ENCODE measurements at places on chromosomes 16 and 17. TPM values are rescaled to one million over a fixed set of nuclear protein-coding genes. Genes with fewer than 3 reads are reported as not detected.

- DNase-seq, result no peak
These were observed 23.5 kb downstream of the TXNDC11 start for GRCh38 chr16:11719171-11719570.

DNA sequence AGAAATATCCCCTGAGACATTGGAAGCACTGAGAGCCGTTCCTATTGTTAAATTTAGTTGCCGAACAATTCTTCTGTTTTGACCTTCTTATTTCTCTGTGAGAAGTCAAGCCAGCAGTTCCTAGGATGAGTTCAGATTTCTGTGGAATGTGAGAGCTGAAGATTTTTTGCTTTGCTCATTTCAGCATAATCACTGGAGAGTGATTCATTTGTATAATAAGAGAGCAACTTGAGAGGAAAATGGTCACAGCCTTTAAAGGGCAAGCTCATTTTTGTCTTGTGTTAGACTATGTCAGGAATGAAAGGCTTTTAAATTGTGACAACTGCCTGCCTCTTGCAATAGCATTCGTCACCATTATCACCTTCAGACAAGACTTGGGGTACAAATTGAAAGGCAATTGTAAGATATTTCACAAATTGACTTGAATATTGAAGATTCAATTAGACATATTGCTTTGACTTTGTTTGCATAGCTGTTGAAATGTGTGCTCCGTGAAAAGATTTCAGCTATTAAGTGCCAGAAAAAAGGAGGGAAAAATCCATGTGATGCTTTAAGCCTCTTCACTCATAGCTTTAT, 900.0 kb upstream of the GOT2 start:
- DNase-seq, result no peak

Gene SRL
- total RNA-seq, result 1.9 TPM

Gene GUCY2D
- total RNA-seq, result 1.1 TPM

Gene RHBDL1
- 4.3 TPM for total RNA-seq

Gene ZNF646
- total RNA-seq, result 18.1 TPM

GRCh38 chr17:32266389-32267301, 1.0 kb downstream of the RHBDL3 start:
- DNase-seq, result peak; percentile 78

DNA sequence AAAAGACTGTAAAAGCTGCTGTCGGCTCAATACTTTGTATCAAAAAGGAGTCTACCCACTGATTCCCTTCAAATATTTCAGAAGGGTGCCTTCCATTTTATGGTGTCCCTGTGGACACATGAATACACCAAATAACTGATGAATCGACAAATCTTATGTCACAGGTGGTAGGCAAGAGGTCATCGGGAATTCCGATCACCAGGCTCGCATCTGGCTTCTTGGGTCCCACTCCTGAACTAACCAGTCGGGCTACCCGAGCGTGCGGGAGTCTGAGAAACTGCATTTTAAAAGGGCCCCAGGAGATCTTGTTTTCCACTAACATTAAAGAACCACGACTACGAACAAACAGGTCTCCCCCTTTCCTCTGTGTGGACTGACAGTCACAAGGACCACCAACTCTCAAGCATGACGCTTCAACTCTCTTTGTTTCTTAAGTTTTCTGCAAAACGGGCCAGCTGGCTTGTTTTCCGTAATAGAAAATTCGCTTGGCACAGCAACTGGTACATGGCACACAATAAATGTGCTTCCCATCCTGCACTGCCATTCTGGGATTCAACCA, 873 bp downstream of the PSME3IP1 start:
- no peak for DNase-seq

DNA sequence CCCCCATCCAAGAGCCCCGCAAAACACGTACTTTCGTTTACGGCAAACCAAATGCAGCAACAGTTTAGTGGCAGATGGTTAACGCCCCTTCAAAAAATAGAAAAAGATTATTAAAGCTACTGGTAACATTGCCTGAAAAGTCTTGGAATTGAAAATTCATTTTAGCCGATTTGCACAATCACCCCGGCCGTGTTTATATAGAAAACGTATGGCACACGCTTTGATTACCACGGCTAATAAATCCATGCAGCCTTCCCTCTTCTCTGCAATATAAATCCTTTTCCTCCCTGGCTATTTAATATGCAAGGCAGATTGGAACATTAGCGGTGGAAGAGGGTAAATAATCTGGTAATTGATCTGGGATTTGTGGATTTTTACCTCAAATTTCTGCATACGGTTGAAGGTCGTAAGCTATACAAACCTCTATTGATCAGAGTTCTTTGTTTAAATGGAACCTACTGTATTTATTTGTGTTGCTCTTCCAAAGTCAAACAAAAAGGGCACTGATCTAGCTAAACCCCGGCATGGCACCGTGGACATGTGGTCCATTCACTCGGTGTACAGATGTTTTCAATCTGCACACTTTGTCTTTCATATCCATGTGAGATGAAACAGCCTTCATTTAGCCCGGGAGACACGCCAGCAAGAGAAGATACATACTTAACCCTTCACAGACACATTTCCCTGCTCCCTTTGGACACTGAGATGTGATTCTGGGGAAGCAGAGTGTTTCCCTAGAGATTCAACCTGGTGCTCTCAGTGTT, 238.1 kb upstream of the MAF start:
- peak; percentile 93 for DNase-seq

GRCh38 chr17:20128036-20128667, 119.0 kb downstream of the SPECC1 start:
- DNase-seq, result no peak

GRCh38 chr16:28549301-28549899, 4.3 kb upstream of the SGF29 start:
- no peak for DNase-seq

DNA sequence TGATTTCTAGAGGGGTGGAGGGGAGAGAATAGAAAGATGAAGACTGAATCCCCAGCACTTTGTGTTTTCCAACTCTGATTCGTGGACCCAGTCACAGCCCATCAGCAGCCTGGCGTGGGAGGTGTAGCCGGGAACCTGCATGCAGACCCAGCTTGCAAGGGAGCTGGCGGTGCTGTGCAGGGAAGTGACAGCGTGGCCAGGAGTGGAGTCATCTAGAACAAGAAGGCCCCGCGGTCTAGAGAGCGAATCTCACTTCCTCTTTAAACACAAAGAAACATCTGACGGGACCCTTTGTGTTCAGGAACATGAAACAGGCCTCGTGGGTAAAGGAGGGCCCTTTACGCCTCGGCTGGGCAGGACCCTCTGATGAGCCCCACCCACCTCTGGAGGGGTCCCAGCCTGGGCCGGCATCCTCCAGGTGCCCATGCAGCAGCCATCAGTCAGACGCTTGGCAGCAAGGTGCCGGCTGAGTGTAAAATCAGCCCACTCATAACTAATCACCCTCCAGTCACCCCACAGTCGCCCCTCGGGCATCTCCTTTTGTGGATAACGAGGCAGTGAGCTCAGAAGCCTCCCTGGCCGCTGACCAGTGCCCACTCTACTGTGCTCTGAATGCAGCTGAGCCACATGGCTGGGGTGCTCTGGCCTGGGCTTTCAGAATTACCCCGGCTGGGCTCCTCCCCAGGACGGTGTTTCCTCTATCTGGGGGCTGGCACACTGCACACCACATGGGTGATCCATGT, 4.4 kb downstream of the SNAI3 start:
- no peak for DNase-seq

DNA sequence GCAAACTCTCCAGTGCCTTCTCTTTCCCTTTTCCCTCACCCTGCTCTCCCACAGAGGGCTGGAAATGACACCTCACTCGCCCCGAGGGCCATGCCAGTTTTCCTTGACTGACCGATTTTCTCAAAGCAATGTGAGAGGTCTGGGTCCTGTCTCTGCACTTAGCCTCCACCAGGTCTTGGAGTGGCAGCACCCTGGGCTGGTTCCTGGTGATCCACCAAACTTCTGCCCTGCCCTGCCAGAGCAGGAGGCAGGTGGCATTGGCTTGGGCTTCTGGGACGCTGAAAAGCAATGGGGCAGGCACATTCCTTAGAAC, 97.5 kb downstream of the RAB11FIP4 start:
- no peak for DNase-seq

Gene CEP295NL
- total RNA-seq, result 6.6 TPM

DNA sequence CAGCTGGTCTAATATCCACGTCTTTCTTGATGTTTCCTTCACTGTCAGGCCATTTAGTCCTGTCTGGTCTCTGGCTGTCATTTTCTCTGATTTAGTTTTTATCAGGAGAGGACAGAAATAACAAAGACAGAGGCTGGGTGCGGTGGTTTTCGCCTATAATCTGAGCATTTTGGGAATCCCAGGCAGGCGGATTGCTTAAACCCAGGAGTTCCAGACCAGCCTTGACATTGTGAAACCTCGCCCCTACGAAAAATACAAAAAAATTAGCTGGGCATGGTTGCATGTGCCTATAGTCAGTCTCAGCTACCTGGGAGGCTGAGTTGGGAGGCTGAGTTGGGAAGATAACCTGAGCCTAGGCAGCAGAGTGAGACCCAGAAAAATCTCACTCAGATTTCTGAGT, 7.1 kb downstream of the SRCAP start:
- no peak for DNase-seq

DNA sequence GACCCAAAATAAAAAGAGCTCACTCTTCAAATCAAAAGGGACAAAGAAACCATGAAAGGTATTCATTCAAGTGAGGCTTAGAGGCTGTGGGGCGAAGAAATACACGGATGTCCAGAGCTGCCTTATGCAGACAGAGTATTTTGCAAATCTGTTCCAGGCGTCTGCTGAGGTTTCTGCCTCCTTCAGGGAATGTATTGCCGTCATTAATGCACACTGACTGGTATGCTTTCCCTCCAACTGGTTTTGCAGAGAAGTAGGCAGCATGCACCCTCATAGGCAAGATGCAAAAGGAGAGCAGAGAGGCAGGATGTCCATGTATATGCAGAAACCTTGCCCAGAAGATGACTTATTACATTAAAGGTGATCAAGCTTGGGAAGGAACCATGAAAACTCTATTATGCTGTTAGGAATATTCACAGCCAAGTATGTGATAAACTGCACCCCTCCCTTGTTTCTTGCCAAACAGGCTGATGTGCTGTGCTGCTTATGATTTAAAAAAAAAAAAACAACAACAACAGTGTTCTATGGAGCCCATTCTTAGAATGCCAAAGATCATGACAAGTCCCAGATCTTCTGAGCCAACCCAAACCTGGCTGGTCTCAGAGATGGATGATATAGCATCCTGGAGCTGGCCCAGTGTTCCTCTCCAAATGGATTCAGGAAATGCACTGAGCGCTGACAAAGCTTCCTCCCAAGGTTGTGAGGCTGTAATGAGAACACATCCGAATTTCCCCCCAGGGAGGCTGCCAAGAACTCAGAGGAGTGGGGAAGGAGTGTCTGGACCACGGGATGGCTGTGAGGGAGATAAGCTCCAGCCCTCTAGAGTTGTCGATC, 77.6 kb upstream of the HLF start:
- no peak for DNase-seq

DNA sequence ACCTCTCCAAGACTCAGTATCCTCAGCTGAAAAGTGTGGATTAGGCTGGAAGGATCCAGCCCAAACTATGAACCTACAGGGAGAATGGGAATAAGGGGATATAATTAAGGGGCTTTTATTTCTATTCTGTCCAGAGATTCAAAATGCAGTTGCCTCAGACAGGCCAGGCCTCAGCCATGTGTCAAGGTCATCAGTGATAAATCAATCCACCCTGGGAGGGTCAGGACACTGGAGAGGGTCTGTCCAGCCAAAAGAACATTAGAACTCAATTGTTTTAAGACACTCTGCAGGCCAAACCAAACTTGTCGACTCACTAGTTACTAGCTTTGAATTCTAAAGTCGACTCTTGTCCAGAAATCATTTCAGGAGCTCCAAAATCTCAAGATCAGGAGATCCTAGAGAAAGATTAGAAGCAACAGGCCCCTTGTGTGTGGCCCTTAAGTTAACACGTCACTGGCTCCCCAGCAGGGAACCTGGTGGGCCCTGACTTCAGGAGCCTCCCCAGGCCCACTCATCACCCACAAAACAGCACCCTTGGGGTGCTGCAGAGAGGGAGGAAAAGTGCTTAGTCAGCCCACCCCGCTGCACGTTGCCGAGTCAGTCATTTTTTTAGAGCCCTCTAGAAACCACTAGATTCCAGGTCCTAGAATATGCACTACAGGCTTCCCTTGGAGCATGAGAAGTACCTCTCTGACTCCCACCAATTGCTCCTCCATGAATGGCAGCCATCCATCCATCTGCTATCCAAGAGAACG, 156.8 kb downstream of the XYLT1 start:
- DNase-seq, result no peak

Gene KRTAP4-6
- not detected for total RNA-seq

DNA sequence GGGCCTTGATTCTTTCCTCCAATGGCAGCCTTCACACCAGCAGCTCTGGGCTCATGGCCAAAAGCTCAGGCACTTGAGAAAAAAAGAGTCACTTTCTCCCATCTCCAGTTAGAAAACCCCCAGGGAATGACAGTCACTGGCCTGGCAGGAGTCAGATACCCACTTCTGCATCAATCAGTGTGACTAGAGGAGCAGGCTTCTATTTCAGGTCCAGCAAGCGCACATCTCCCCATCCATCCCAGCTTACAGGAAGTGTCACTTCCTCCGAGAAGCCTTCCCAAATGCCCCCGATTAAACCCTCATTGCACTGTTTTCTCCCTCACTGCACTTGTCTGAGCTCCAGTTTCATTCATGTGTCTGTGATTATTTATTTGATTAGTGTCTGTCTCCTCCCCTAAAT, 30.4 kb upstream of the CCL1 start:
- DNase-seq, result no peak

- no peak for DNase-seq
These were observed 28.2 kb upstream of the ADGRG1 start for GRCh38 chr16:57600048-57600835.

Gene CCL11
- 0.42 TPM for total RNA-seq

- DNase-seq, result peak; percentile 73
These were observed 51.2 kb downstream of the RMI2 start for GRCh38 chr16:11396241-11397048.

DNA sequence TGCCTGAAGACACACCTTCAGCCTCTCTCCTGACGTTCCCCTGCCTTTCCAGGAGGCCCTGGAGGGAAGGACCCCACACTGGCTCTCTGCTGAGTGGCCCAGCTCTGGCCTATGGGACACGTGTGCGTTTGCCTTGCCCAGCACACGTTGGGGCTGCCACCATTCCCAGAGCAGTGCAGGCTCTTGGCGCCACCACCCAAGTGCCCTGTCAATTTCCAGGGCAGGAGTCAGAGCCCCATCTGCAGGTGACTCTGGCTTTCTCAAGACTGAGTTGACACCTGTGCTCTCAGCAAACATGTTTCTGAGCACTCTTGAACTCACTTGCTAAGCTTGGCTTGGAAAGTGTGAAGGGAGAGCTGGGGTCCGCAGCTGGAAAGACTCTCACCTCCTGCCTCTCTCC, 4.7 kb upstream of the IRF8 start:
- DNase-seq, result no peak

GRCh38 chr17:78133179-78133951, 2.8 kb downstream of the TMC8 start:
- DNase-seq, result no peak

- DNase-seq, result no peak
These were observed 26.0 kb upstream of the NUDT16L1 start for GRCh38 chr16:4667203-4667963.

Gene AIPL1
- not detected for total RNA-seq

Data from left lung (tissue), 14 donors.